Heart left ventricle (tissue), 16 donors: ENCODE measurements at places on chromosomes 16 and 17.

DNA sequence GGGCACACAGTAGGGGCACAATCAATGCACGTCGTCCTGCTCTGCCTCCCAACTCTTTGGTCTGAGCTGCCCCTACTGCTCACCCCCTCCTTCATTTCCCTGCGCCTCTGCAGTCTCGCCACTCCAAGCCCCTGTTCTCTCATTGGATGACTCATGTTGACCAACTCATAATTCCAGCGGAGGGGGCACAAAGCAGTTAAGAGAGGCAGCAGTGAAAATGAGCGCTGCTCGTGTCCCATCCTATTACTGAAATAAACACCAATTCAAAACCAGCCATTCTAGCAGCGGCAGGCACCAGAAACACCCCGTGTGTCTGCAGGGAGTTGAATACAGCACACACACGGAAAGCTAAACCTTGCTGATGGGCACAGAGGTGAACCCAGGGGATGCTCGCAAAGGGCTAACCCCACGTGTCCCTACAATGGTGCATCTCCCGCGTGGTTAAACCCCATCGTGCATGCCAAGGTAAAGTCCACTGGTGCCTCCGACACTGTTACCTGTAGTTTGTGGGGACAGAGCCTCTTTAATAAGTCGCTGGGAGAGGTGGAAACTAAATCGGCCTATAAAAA lies 310.4 kb downstream of the XYLT1 start:
- DNase-seq: no peak

GRCh38 chr16:11852092-11852809 lies 909 bp upstream of the RSL1D1 start:
- DNase-seq: no peak

DNA sequence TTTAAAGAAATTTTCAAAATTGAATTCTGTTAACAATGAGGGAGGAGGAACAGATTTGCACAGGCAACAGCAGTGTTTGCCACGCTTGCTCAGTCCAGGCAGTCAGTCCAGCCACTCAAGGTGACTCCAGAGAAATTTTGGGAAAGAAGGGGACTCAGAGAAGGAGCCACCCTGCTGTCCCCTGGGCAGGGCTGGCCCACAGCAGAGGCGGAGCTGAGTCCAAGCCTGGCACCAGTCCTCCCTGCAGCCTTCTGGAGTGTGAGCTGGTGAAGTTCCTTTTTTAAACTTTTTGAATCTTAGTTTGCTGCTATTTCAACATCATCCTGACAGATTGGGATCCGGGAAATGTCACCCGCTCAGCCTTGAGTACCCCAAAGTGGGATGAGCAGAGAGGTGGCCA lies 14.5 kb upstream of the SLC47A2 start:
- no peak for DNase-seq

DNA sequence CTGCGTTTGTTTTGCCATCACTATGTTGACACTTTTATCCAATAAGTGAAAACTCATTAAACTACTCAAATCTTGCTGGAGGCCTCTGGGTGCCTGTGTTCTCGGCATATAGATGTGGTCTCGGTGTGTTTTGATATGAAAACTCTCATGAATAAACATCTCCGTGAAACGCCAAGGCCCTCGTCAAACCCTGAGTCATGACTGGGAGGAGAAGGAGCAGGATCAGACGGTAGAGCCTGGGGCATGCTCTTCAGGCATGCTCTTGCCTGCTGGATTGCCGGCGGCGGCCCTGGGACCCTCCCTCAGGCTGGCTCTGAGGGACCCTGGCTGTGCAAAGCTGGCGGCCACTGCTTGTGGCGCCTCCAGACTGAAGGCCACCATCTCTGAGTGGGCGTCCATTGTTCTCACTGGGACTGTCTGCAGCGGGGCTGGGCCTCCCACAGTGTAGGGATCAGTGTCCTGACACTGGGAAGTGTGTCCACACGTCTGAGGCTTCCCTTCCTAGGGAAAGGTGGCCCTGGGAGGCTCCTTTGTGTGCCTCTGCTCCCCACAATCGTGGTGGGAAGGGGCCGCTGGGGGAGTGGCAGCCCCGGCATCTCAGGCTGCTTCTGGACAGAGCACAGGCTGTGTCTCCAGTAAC lies 1.7 kb upstream of the NPB start:
- DNase-seq: no peak

DNA sequence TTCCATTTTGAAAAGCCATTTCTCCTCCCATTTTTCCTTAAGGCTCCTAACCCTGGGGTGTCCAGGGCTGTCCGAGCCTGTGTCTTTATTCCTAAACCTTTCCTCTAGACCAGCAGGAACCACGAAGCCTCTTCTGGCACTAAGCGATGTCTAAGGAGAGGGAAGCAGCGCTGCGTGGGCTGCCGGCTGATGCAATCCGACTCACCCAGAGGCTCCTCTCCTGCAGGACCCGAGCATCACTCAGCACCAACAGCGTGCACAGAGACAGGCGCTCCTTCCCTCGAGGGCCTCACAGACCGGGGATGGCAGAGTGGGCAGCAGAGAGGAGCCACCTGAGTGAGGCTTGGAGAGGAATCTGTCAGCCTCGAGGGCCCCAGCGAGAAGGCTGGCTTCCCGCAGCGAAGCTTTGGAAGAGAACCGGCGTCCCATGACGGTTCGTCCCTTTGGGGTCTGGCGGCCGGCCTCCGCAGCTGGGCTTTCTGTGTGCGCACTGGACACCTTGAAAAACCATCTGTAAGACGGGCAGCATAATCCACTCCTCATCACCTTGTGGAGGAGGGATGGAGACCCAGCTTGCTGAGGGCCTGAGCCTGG lies 174.3 kb downstream of the FOXL1 start:
- peak; percentile 39 for DNase-seq

DNA sequence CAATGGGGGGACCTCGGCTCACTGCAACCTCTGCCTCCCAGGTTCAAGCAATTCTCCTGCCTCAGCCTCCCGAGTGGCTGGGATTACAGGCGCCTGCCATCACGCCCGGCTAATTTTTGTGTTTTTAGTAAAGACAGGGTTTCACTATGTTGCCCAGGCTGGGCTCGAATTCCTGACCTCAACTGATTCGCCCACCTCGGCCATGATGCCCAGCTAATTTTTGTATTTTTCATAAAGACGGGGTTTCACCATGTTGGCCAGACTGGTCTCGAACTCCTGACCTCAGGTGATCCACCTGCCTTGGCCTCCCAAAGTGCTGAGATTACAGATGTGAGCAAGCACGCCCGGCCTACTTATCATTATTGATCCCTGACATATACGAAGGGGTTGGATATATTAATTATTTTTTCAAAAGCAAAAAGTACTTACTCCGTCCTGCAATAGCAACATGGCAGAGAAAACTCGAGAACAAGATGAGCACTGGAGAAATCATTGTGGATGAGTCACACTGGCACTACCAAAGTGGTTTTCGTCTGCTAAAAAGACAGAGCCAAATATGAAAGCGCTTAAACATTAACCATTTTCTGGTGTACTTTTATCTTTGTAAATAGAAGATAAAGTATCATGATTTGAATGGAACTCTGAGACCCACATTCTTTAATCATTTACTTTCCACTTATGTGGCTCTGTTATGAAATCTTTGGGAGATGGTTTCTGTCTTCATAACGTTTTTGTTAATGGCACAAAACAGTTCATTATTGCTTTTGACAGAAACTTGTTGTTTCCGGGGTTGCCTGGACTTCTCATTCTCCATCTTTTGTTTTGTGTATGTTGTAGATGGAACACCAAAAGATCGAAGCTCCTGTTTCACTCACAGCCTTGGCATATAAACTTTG lies at the start of gene APOH:
APOH (minus strand) TSS at position 529 of the 896 bp plus-strand sequence; CDS start at position 493, 36 bp downstream.
- no peak for DNase-seq

DNA sequence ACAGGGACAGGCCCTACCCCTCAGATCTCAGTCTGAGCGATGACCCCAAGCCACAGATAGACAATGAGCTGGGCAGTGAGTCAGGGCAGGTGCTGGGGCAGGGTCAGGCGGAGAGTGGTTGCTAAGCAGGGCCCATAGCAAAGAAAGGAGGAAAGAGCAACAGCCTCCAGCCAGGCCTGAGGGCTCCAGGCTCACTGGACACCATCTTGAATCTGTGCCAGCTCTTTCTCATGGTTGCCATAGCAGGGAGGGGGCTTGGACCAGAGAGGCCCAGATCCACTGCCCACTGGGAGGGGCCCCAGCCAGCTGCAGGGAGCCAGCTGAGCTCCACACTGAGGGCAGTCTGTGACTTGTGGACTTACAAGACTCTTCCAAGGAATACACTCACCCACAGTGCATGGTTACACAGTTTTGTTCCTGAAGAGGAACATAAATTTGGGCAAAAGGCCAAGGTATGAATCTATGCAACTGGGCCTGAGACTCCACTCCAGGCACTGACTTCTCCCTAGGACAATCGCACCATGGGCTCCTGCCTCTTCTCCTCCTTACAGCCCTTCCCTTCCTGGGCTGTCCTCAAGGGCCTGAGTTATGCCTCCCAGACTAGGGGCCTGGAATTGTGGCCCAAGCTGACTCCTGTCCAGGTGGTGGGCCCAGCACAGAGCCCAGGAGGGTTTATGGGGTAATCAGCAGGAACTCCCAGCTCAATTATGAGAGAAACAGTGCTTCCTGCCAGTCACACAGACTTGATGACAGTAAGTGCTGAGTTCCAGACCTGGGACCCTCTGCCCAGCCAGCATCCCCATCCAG lies 59.9 kb downstream of the BEAN1 start:
- DNase-seq: peak; percentile 24

- DNase-seq: peak; percentile 64
Observed at GRCh38 chr17:37490638-37491614, 1.2 kb downstream of the DUSP14 start.

- DNase-seq: no peak
Observed at GRCh38 chr16:3458852-3459361, 15.4 kb downstream of the NAA60 start.

GRCh38 chr17:32954477-32954876 lies 26.5 kb downstream of the TMEM98 start:
- DNase-seq: no peak

- no peak for DNase-seq
Observed at GRCh38 chr17:64003526-64004121, 5.5 kb downstream of the PRR29 start.

DNA sequence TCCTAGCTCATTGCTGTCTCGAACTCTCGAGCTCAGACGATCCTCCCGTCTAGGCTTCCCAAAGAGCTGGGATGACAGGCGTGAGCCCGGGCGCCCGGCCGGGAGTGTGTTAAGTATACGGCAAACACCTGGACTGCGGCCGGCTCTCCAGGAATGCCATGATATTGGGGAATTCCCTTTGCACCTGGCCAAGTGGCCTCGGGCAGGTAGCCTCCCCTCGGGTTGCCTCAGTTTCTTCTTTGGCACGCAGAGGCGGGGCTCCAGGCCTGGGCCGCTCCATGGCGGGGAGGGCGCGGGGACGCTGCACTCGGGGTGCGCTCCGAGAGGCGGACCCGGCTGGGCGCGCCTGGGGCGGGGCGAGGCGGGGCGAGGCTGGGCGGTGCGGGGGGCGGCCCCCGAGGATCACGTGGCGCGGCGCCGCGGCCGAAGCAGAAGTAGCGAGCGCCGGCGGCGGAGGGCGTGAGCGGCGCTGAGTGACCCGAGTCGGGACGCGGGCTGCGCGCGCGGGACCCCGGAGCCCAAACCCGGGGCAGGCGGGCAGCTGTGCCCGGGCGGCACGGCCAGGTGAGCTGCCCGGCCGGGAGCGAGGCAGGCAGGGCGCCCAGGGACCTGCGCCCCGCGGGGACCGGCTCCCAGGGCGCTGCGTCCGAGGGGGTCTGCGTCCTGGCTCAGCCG lies at the start of gene PLCG2:
PLCG2 (plus strand) TSS at position 431 of the 675 bp plus-strand sequence. CDS start 6,699 bp downstream, outside the sequence.
- DNase-seq: peak; percentile 83
